T47D (cell line): ENCODE measurements at places on chromosomes 11 and 22.

DNA sequence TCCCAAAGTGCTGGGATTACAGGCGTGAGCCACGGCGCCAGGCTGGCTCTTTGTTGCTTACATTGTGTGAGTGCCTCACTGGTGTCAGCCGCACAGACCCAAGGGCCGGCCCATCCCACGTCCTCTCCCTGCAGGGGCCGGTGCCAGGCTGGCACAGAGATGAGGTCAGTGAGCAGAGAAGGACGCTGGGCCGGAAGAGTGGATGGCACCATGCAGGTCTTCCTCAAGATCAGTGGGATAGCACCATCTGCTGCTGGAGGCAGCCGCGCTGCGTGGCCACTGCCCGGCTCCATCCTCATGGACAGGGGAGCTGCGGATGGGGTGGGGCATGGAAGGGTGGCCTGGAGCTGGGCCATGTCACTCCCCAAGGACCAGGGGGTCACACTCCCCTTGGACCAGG, 22.0 kb upstream of the FGF4 start:
- DNase-seq: no peak

DNA sequence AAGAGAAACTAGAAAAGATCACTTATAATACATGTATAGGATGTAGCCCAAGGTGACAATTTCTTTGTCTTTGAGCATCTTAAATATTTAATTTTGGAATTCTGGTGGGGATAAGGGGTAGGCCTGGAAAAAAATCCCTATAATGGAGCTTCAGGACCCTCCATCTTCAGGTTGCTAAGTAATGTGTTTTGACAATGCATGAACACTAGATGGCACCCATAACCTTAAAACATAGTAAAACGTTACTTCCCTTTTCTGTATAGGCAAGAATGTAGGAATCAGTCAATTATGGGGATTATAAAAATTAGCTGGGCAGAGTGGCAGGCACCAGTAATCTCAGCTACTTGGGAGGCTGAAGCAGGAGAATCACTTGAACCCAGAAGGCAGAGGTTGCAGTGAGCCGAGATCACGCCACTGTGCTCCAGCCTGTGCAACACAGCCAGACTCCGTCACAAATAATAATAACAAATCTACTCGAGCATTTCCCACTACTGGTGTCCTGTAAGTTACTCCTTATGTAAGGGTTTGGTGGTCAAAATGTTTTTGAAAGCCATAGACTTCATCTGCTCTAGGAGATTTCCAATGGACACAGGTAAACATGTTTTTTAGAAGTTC, 541.9 kb upstream of the CCDC90B start:
- peak; percentile 51 for DNase-seq

DNA sequence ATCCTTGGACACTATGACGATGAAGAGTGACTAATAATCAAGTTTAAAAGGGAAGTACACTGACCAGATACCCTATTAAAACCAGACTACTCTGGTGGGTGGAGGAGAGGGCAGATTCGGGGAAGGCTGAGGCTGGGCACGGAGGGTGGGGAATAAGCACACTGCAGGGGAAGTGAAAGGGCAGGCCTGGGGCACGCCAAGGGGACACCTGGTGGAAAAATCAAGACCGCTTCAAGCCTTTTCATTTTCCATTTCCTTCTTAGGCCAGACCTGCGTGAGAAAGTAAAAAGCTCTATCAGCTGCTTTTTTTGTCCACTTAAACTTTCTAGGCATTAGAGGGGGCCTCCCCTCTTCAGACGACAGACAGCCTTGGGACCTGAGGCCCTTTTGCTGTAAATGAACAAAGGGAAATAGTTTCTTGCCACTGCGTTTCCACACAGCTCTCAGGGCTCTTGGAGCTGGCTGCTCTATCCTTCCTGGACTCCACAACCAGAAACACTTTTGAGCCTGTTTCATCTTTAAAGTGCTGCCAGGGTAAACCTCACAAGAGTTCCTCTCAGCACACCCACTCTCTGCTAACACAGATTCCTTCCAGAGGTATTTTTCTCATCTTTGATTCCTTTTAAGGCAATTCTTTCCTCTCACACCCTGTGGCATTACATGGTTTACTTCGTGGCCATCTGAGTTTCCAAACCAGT, 25.0 kb upstream of the SERPIND1 start:
- no peak for DNase-seq

DNA sequence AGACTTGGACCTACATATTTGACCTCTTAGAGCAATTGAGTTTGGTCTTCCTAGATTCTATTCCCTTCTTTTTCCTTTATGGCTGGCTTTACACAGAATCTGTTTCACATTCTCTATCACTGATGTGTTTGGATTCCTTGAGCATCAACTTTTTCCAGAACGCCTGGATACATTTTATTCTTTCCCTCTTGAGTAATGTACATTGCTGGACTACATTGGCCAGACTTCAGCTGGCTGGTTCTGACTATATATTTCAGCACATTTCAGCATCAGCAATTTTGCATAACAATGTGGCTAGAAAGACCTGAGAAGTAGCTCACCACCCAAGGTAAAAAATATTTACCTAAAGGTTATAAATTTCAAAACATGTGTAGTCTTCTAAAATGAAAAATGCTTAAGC, 2198.2 kb upstream of the RAG2 start:
- no peak for DNase-seq

- no peak for DNase-seq
These were observed 29.3 kb downstream of the PHLDB1 start for GRCh38 chr11:118636569-118637290.

- no peak for DNase-seq
These were observed 20.4 kb downstream of the ZNRF3 start for GRCh38 chr22:28903729-28904128.
